ENCODE measurements at places on chromosomes 12 and 14.
A peak's percentile ranks its signal among the peaks of the same experiment; 100 is the strongest.

DNA sequence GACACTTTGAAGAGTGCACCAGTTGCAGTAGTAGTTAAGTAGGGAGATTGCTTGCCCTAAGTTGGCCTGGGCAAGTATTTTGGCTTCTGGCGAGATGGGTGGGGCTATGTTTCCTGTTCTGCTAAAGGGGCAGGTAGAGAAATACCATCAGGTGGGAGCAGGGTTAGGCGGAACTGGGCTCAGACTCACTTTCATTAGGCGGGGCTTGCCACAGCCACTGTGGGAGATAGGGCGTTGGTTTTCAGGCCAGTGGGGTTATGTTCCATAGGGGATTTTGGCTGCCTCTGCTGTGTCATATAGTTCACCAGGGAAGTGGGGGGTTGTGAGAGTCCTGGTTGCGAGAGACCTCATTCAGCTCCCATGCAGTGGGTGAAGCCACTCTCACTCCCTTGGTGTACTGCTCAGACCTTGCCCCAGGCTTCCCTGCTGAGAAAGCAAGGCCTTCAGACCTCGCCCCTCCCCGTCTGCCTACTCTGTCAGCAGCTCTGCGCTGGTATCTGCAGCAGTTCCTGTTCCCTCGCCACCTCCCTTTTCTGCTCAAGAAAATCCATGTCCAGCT lies 43.3 kb downstream of the AEBP2 start:
- H3K27me3 ChIP-seq, result no peaks in the 10 kb centered on the region
- H3K4me1 ChIP-seq, result peaks cover 8% of the 10 kb centered on the region
- H3K27ac ChIP-seq, result no peak overlapping the region
- H3K4me3 ChIP-seq, result no peak overlapping the region

DNA sequence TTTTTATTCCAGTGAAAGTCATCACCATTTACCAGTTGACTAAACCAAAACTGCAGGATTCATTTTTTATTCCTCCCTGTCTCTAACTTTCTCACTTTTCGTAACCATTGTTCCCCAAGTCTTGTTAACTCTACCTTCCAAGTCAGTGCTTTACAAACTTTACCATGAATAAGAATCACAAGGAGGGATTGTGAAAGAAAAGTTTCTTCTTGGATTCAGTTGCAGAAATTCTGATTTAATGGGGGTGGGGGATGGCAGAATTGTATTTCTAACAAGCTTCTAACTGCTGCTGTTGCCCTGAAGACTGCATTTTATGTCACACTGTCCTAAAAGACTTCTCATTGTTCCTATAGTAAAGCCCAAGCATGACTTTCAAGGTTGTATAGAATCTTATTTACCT lies 5.0 kb upstream of the RAB21 start:
- H3K27ac ChIP-seq, result no peak overlapping the region
- peak; percentile 15 for DNase-seq
- no peaks in the 10 kb centered on the region for H3K36me3 ChIP-seq
- peaks cover 28% of the 10 kb centered on the region for H3K27me3 ChIP-seq
- no peak overlapping the region for H3K4me3 ChIP-seq
- peaks cover 3% of the 10 kb centered on the region for H3K4me1 ChIP-seq

- H3K36me3 ChIP-seq, result peaks cover 8% of the 10 kb centered on the region
- H3K27ac ChIP-seq, result no peak overlapping the region
- no peaks in the 10 kb centered on the region for H3K27me3 ChIP-seq
- no peaks in the 10 kb centered on the region for H3K4me1 ChIP-seq
Measured at GRCh38 chr12:82383930-82384552, 25.7 kb downstream of the METTL25 start.

DNA sequence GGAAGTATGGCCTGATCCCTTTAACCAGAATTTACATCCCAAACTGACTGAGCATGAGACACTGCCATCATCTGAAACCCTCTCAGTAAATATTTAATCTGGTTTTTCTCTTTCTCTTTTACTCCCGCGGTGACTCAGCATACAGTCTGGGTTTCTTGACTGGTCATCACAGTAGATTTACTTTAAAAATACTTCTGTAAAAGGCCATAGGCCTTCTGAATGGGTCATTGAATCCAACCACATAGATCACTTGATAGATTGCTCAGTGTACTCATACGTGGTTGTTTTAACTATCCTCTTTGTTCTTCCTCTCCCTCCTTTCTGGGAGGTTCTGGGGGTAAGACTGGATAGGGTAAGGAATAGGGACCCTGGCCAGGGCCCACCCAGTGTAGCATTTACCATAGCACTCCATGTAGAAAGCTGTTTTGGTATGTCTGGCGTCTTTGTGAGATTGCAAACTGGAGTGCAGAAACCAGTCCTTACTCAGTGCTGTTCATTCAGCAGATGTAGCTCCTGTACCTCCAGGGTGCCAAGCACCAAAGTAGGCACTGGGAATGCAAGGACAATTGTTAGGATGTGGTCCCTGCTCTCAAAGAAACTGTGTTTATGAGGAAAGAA lies 165.7 kb downstream of the SRGAP1 start:
- H3K36me3 ChIP-seq, result peaks cover 28% of the 10 kb centered on the region
- H3K27ac ChIP-seq, result peak overlapping the region; percentile 97
- H3K4me1 ChIP-seq, result peaks cover 9% of the 10 kb centered on the region
- H3K4me3 ChIP-seq, result no peak overlapping the region
- H3K27me3 ChIP-seq, result no peaks in the 10 kb centered on the region

DNA sequence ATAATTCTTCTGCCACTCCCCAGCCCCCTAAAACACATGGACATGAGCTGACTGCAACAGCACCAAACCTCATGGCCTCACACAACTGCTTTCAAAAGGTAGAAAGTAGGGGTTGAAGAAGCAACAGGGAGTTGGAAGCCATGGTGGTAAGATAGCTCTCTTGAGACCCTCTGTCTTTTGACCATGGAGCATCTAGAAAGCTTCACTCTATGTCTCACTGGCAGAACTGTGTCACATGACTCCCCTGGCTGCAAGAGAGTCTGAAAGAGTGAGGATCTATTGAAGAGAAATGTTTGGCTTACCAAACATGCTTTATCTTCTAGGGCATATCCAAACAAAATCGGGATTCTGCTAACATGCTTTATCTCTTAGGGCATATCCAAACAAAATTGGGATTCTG lies 142.9 kb upstream of the WSCD2 start:
- DNase-seq, result no peak
- no peaks in the 10 kb centered on the region for H3K4me1 ChIP-seq
- H3K4me3 ChIP-seq, result no peak overlapping the region
- H3K27ac ChIP-seq, result no peak overlapping the region

- DNase-seq, result no peak
- no peak overlapping the region for H3K4me3 ChIP-seq
- no peaks in the 10 kb centered on the region for H3K36me3 ChIP-seq
Measured at GRCh38 chr12:41479426-41479825, 291.3 kb downstream of the PDZRN4 start.

- no peaks in the 10 kb centered on the region for H3K27me3 ChIP-seq
- peaks cover 5% of the 10 kb centered on the region for H3K4me1 ChIP-seq
- no peak overlapping the region for H3K27ac ChIP-seq
- H3K4me3 ChIP-seq, result no peak overlapping the region
Measured at GRCh38 chr12:117151403-117152031, 38.8 kb downstream of the FBXO21 start.

GRCh38 chr12:120211243-120211903 lies 10.5 kb upstream of the RPLP0 start:
- DNase-seq, result no peak
- H3K4me1 ChIP-seq, result peaks cover 5% of the 10 kb centered on the region
- H3K27ac ChIP-seq, result no peak overlapping the region
- H3K4me3 ChIP-seq, result no peak overlapping the region

DNA sequence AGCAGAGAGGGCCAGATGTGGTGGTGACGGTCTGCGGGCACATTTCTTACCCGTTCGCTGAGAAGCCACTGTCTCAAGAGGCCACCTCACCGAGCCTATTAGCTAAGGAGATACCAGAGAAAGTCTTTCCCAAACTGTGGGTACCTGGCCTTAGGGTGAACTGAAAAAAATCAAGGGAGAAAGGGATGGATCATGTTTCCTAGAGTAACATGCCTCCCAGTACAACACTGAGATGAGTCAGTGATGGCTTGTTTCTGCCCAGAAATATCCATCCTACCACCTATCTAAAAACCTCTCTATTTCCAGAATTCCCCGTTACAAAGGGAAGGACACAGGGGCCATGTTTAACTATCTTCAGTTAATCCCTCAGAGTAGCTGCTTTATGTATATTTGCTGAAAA lies 83.7 kb downstream of the LMNTD1 start:
- no peak overlapping the region for H3K4me3 ChIP-seq
- H3K27ac ChIP-seq, result no peak overlapping the region
- no peak for DNase-seq
- H3K4me1 ChIP-seq, result no peaks in the 10 kb centered on the region
- H3K36me3 ChIP-seq, result no peaks in the 10 kb centered on the region
- no peaks in the 10 kb centered on the region for H3K27me3 ChIP-seq

DNA sequence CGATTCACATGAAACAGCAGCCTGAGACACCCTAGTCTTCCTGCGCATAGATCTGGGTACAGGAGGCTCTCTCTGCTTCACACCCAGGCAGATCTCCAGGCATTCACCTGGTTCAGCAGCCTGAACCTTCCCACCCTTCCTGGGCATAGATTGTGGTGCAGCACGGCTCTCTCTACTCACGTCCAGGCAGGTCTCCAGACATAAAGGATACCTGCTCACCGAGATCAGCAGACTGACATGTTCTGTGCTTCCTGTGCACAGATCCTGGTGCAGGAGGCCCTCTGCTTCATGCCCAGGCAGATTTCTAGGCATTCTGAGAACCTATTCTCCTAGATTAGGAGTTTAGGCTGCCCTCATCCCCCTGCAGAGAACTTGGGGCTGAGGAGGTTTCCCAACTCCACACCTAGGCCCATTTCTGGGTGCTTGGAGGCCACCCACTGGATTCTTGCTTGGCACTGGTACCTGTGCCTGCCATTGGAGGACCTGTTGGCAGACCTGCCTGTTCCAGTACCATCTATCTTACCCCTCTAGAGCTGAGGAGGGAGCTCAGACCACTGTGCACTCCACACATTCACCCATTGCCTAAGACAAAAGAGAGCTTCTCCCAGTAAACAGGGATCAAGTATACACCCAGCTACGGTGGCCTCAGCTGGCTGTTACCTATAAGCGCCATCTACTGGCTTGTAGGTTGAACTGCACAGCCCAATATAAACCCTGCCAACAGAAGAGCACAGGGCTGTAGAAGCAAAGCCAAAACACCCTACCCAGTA lies 28.0 kb upstream of the GARIN6 start:
- no peaks in the 10 kb centered on the region for H3K4me1 ChIP-seq
- H3K27me3 ChIP-seq, result no peaks in the 10 kb centered on the region
- H3K36me3 ChIP-seq, result no peaks in the 10 kb centered on the region
- H3K4me3 ChIP-seq, result no peak overlapping the region
- peak; percentile 12 for DNase-seq

DNA sequence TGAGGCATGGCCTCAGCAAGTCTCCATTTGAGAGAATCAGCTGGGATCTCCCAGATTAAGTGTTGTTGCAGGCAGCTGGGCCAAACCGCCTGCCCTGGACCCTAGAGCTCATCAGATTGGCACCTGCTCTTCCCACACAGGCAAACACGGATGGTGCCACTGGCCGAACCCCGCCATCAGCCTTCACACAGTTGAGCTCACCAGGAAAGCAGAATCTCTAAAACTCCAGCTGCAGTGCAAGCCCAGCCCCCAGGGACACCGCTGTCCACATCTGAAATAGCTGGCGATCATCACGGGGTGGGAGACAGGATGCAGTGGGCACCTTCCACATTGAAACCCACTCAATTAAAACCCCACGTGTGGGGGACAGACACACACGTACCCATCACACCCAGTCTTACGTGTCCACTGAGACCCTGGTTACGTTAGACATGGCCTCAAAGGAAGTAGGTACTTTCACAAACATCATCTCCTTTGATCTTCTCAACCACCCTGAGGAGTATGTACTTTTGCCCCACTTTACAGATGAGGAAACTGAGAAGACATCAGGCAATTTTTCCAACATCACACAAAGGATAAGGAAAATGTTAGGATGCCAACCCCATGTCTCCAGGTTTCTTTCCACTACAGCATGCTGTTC lies 88.8 kb downstream of the SINHCAF start:
- DNase-seq, result no peak
- peaks cover 57% of the 10 kb centered on the region for H3K27me3 ChIP-seq
- H3K27ac ChIP-seq, result no peak overlapping the region
- H3K36me3 ChIP-seq, result no peaks in the 10 kb centered on the region
- no peak overlapping the region for H3K4me3 ChIP-seq

DNA sequence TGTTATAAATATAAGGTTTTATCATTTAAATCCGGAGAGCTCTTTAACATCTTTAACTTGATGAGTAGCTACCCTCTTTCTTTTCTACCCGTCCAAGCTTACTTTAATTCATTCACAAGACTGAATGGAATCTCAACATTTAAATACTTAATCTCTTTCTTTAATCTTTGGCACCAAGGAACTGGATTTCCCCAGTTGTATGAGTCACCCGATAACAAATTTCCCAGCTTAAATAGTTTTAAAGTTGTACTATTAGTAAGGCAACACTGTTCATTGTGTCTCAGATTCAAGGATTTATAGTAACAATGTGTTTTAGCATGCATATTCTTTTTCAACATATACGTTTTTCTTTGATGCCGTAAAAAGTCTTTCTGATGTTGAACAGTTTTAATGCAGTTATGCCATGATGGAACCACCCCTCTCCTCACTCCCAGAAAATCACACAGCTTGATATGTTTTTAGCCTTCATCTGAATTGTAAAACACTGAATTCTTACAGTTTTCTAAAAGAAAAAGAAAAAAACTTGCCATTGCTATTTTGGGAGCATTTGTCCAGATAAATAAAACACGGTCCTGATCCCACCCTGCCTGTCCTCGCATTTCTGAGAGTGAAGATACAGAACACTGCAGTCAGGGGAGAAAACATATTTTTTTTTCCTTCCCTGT lies 16.0 kb upstream of the LRP6 start:
- peak; percentile 74 for DNase-seq
- no peaks in the 10 kb centered on the region for H3K27me3 ChIP-seq
- H3K36me3 ChIP-seq, result no peaks in the 10 kb centered on the region
- H3K27ac ChIP-seq, result no peak overlapping the region

- H3K36me3 ChIP-seq, result no peaks in the 10 kb centered on the region
- H3K4me3 ChIP-seq, result peak overlapping the region; percentile 84
- peaks cover 5% of the 10 kb centered on the region for H3K4me1 ChIP-seq
- H3K27me3 ChIP-seq, result peaks cover 38% of the 10 kb centered on the region
- DNase-seq, result peak; percentile 28
Measured at GRCh38 chr12:78864870-78865463, 393 bp downstream of the SYT1 start.

Measured in mesenchymal stem cell (in vitro differentiated cells and primary cell).